ENCODE measurements at places on chromosomes 1 and 21. TPM values are rescaled to one million over a fixed set of nuclear protein-coding genes. Genes with fewer than 3 reads are reported as not detected.

GRCh38 chr1:71823708-71824305, 458.5 kb downstream of the NEGR1 start:
- DNase-seq: no peak

DNA sequence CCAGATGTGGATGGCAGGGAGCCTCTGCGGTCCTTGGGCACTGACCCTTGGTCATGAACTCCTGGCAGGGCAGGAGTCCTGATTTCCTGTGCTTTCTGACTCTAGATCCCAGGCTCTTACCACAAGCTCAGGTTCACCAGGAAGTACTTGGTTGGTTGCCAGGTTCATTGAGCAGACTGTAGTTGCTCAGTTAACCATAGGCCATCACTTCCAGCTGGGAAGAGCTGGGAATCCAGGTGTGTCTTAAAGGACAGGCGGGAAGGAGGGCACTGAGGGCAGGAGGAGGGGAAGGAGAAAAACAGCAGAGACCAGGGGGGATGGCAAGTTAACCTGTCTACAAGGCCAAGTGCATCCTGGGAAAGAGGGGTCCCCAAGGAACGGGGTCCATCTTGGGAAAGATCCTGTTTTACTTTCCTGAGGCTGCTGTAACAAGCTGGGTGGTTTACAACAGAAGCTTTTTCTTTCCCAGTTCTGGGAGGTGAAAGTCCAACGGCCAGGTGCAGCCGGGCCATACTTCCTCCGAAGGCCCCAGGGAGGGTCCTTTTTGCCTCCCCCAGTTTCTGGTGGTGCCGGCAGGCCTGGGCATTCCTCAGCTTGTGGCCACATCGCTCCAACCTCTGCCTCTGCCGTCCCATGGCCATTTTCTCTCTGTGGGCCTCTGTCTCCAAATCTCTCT, 11.6 kb downstream of the KCNAB2 start:
- DNase-seq: no peak

- DNase-seq: no peak
Observed at GRCh38 chr1:205465392-205465791, 9.5 kb upstream of the BLACAT1 start.

- no peak for DNase-seq
Observed at GRCh38 chr1:39754026-39754570, 15.4 kb downstream of the PPIE start.

The LAD1 gene
- 3.6 TPM for total RNA-seq

The OR2L13 gene
- total RNA-seq: not detected

The CRYAA gene
- not detected for total RNA-seq

DNA sequence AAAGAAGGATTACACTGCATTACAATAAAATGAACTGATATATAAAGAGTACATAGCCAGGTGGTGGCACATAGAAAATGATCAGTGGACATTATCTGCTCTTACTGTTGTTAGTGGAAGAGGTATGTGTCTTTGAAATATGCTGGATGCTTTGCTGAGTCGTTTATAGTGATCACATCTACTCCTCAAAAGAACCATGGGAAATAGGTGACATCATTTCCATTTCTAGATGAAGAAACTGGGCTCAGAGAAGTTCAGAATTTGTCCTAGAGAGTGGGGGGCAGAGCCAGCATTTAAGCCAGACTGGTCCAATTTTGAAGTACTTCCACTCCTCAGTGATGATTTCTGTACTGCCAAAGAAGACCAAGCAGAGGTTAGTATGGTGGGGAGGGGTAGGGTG, 34.0 kb upstream of the BACH1 start:
- no peak for DNase-seq

The MAN1C1 gene
- not detected for total RNA-seq

DNA sequence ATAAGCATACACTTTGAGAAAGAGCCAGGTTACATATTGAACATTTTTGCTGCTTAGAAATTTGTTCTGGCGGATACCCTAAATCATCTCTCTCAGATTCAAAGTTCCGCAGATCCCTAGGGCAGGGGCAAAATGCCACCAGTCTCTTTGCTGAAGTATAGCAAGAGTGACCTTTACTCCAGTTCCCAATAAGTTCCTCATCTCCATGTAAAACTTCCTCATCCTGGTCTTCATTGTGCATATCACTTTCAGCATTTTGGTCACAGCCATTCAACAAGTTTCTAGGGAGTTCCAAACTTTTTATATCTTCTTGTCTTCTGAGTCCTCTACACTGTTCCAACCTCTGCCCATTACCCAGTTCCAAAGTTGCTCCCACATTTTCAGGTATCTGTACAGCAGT, 23.3 kb upstream of the LYPD8 start:
- no peak for DNase-seq
